ENCODE measurements at places on chromosomes 4 and X.

DNA sequence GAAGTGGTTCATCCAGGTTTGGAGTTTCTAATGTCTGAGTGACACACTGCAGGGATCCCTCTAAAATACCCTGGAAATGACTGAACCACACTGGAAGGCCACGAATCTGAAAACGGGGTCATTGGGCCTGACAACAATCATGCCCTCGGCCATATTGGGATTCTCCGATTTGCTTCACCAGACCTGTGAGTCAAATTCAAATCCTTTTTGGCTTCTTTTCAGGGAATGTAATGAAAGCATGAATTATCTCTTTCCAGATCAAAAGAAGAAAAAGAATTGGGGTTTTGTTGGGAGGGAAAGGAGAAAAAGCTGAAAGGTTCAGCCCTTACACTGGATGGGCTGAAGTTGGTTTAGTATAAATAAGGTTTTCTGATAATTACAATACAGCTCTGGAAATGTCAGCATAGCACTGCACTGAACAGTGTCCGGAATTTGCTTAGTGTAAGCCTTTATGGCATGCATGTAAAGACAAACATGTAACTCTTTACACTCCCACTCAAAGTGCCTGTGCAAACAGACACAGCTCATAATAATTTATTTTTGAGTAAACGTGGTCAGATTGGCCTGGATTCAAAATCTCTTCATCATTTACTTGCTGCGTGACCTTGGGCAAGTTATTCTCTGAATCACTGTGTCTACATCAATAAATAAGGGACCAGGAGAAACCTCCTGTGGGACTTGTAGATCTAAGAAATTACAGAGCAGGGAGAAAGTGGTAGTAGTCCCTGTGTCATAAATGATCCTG is 21.4 kb downstream of the CT47C1 start:
- DNase-seq: no peak

DNA sequence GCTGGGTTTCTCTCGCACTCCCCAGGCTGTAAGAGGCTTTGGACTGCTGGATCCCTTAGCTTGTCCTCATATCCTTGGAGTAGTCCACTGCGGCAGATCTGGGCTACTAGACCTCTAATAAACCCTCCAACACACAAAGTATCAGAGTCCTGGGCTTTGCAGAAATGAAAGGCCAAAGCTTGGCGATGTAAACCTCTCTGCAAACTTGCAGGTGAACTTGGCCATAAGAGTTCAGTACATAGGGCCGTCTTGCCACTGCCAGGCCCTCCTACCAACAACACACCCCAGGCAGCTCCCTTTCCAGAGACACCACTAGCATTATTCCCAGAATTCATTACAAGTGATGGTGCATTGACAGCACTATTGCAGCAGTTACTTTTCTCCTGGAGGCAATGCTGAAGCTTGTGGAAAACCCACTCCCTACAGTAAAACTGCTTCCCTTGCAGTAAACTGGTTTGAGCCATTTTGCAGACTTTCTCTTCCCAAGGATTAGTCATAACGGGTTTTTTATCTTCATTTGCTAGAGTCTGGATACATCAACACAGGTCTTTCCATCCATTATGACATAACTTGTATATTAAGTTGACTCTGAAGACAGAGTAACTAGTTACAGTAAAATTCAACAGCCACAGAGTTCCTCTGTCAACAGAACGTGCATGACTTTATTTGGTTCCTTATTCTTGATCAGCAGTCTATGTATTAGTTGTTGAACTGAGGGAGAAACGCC is 2.4 kb downstream of the ANKRD50 start:
- no peak for DNase-seq

- DNase-seq: peak; percentile 37
These were observed 27.3 kb downstream of the NELFA start for GRCh38 chr4:1981251-1982058.

GRCh38 chrX:110321670-110322069 is 3.8 kb upstream of the AMMECR1 start:
- DNase-seq: no peak

DNA sequence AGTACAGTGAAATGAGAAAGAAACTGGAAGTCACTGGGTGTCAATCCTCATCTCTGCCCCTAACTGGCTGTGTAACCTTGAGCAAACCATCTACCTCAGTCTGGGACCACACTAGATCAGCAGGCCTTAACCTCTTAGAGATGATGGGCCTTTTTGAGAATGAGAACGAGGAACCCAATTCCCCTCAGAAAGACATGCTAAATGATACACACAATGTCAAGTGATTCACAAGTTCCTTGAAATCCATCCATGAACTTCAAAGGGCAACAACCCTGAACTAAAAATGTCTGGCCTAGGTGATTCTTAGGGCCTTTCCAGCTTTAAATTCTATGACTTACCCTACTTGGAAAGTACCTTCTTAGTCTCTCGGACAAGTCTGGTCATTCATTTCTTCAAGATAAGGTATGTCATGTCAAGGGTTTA is 47.4 kb downstream of the ACSL4 start:
- no peak for DNase-seq

GRCh38 chr4:40614031-40614430 is 15.6 kb downstream of the RBM47 start:
- DNase-seq: no peak

- DNase-seq: no peak
These were observed 396.7 kb downstream of the FSTL5 start for GRCh38 chr4:161767116-161767515.

DNA sequence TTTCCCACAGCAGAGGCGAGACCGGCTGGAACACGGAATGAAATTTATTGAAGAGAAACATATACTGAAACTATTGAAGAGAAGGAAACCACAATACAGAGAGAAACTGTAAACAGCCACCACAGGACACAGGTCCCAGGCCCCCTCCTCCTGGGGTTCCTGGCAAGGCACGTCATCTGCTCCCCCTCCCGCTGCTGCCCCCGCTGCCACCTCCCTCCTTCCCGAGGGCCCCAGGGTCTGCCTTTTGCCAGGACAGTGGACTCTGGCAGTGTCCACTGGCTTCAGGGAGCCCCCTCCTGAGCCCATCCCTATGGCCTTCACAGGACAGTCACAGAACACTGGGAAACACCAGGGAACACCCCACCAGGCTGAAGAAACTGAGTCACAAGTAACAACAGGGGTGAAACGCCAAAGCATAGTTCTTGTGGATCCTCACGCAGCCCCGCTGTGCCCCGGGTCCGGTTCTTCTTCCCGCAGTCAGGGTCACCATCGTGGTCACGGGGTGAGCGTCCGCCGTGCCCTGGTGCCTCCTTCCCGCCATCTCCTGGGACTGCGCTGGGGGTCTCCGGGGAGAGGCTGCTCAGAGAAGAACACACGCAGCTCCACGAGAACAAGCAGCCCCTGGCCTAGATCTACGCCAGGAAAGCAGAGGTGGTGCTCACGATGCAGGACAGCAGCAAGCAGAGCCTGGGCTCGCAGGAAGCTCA is 5.4 kb downstream of the PNMA6E start:
- DNase-seq: no peak

DNA sequence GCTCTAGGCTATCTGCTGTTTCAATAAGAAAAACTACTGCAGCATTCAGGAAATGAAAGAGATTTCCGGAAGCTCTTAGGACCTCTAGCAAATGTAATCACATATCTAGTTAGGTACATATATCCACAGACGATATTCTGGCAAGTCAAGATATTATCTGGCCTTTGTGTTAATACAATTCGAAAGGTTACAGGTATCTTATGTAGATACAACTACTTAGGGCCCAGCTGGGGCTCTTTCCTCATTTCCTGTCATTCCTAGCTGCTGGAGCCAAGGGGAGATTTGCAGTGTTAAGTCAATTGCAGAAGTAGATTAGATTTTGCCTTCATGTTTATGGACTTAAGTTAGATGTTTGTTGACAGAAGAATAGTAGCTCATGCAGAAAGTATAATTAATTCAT is 299.5 kb downstream of the ARHGAP24 start:
- no peak for DNase-seq

DNA sequence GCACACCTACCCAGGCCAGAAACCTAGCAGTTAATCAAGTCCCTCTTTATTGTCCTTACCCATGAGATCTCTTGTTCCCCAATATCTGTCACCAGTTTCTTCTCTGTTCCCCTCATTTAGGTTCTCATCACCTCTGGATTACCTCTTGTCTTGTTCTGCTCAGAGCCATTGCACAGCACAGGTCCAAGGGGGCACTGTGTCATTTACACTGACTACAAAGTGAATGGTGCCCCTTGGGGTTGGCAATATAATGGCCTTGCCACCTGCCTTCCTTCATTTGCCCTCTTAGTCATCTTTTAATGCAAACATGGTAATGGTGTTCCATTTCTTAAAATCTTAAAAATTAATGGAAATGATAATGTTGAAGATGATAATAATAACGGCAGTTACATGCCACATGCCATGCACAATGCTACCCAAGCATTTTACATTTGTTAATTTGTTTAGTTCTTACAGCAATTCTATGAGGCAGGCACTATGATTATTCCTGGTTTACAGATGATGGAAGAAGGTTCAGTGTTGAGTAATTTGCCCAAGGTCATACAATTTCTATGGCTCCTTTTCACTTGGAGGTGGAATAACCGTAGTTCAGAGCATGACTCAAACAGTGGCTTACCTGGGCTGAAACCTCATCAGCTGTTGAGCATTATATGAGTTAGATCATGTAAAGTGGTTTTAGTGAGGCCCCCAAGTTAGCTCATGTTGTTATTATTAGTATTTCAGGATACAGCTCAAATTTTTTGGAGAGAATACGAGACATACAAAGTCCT is 117.9 kb downstream of the RASL11B start:
- no peak for DNase-seq

DNA sequence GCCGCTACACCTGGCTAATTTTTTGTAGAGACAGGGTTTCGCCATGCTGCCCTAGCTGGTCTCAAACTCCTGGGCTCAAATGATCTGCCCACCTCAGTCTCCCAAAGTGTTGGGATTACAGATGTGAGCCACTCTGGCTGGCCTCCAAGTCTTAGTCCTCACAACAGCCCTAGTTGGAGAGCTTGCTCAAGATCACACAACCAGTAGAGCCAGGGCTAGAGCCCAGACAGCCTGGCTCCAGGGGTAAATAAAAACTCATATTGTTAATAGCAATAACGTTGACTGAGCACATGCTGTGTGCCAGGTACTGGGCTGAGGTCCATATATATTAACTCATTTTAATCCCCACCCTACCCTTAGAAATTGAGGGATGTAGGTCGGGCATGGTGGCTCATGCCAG is 7.3 kb upstream of the JAKMIP1 start:
- DNase-seq: no peak

GRCh38 chr4:147054228-147054872 is 108.7 kb upstream of the TTC29 start:
- no peak for DNase-seq

- DNase-seq: no peak
These were observed 287.4 kb downstream of the SMARCA1 start for GRCh38 chrX:129235903-129236302.

GRCh38 chr4:10079912-10080588 is 36.5 kb downstream of the WDR1 start:
- no peak for DNase-seq

- DNase-seq: no peak
These were observed 202.7 kb downstream of the SPRY1 start for GRCh38 chr4:123599061-123599919.

DNA sequence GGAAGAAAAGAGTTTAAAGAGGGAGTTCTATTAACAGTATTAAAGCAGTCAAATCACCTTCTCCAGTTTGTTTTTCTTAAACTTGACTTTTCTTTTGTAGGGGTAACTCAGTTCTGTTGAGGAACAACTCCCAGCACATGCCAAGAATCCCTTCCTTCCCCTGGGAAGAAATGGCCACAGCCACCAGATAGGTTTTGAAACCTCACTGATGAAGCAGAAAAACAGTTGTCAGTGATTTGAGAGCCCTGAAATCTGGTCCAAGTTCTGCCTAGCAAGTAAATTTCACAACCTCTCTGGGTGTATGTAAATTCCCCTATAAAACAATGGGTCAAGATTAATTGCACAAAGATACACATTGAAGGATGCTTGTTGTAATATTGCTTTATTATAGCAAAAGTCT is 167.1 kb downstream of the DHX15 start:
- DNase-seq: no peak

- no peak for DNase-seq
These were observed 86.8 kb downstream of the FRMPD4 start for GRCh38 chrX:12225107-12225506.

GRCh38 chrX:65610040-65610439 is 57.4 kb upstream of the MSN start:
- DNase-seq: no peak

- no peak for DNase-seq
These were observed 181.2 kb downstream of the RAPGEF2 start for GRCh38 chr4:159284113-159284512.

GRCh38 chr4:182447767-182448280 is 204.6 kb downstream of the TENM3 start:
- no peak for DNase-seq

DNA sequence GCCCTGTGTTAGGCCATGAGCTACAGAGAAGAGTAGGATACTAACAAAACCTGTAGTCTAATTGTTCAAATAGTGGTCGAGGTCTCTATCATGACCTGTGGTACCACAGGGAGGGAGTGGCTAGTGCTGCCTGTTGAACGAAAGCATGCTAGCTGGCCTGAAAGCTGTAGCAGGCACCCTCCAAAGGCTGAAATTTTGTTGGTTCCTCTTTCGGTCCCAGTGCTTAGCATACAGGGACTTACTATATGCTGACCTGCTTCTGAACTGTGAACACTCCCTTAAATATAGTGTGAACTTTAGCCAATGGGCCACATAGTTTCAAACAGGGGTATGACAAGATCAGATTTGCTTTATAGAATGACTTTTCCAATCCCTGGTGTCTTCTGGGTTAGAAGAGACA is 113.4 kb downstream of the PJA1 start:
- DNase-seq: no peak

DNA sequence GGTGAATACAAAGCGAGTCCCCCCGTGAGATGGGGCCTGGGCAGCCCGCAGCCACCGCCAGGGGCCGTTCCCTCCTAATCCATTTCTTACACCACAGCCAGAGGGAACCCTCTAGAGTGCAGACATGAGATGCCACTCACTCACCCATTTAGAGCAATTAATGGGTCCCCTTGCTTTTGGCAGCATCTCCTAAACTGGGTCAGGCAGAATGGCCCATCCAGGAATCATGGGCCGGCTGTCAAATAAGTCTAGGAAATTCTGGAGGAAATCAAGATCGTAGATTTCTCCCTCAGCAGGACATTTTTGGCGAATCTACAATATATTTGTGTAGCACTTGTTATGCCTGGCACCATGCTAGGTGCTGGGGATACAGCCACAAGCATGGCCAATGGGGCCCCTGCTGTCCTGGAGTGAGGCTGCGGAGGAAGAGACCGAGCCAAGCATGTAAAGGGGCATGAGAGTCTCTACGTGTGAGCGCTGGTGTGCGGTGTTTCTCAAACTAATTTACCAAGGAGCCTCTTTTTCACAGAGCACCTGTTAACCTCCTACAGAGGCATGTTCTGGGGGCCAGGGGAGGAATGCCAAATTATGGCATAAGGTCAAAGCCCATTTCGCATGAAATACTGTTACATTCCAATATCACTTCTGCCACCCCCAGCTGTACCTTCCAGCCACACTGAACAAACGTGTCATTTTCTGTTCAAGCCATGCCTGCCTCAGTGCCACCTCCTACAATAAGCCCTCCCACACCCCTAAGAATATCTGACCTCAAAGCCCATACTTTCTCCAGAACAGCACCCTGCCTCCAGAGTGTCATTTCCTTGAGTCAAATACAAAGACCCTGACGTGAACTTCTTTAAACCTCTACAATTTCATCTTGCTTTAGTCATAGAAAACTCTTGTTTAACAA is 28.1 kb upstream of the JAKMIP1 start:
- no peak for DNase-seq

Data from SW480 (cell line).